Kidney (tissue), 22 donors: ENCODE measurements at places on chromosomes 13 and 19.

DNA sequence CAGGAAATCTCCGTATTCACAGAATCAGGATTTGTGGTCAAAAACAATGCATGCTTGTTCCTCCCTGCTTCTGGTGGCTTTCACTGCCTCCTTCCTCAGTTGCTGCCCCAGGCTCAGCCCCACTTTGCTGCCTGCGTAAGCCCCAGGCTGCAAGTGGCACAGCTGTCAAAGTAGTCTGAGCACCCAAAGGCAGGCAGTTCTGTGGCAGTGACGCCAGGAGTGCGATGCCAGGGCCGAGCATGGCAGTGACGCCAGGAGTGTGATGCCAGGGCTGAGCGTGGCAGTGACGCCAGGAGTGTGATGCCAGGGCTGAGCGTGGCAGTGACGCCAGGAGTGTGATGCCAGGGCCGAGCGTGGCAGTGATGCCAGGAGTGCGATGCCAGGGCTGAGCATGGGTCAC lies 77.3 kb upstream of the GPR183 start:
- DNase-seq: no peak

- peak; percentile 56 for DNase-seq
Measured at GRCh38 chr19:50705422-50706019, 14.1 kb downstream of the SHANK1 start.

DNA sequence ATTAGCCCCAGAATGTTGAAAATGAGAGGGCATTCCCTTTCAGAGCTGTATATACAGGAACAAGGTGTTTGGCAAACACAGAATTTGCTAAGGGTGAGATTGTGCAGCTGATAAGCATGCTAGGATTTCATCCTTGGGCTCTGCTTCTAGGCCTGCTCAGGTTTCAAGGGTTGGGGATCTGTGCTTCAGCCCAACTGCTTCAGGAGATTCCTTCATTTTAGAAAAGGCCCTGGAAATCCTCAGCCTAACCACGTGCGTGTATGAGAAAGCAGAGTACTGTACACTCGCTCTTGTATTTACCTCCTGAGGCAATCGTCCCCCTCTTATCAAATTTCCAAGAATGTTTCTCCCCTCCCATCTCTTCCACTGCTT lies 291.6 kb upstream of the ARGLU1 start:
- peak; percentile 43 for DNase-seq

DNA sequence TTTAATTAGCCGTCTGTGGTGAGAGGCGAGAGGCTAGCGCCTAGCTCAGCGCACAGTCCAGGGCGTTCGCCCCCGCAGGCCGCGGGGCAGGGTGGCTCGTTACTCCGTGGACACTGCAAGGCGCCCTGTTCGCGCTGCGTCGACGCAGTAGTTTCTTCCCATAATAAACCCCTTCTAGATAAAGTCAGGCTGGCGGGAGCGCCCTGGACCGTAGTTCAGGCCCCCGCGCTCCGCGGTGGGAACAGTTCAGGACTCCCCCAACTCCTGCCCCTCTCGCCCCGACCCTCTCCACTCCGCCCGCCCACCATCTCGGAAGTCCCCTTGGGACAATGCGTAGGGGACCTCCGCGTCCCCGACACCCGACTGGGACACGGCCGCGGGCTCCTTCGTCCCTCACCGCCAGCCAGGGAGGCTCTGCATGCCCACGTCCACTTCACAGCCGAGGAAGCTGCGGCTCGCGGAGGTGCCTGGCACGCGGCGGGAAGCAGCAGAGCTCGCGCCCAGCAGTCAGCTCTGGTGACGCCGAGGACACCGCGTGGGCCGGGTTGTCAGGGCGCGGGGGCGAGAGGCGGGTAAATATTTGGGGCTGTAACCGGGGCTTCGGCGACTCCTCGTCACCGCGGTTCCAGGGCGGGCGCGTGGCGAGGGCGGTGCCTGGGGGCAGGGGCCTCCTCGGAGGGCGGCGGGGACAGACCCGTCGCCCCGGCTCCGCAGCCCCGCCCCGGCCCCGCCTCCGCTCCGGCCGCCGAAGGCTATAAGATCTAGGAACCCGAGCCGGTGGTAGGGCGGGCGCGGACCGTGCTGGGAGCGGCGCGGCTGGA lies at the start of gene RGCC:
TSS of gene RGCC (plus strand) at position 783 of the 821 bp plus-strand sequence. CDS start 158 bp downstream, outside the sequence.
- peak; percentile 83 for DNase-seq

DNA sequence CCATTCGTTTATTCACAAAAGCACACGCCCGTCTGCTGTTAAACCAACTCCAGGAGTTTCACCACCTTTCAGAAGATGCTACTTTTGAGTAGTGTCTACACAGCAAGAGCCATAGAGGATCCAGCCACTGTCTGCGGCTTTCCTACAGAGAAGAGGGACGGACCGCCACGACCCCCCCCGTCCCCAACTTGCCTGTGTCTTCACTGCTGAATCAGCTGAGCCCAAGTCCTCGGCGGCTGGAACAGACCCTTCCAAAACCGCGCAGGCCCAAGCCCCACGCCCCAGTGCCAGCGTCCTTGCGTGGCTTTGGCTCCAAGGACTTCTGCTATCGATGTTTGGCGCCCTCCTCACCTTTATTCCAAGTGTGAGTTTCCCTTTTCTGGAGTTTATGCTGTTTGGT lies 65.1 kb downstream of the SPACA7 start:
- no peak for DNase-seq

DNA sequence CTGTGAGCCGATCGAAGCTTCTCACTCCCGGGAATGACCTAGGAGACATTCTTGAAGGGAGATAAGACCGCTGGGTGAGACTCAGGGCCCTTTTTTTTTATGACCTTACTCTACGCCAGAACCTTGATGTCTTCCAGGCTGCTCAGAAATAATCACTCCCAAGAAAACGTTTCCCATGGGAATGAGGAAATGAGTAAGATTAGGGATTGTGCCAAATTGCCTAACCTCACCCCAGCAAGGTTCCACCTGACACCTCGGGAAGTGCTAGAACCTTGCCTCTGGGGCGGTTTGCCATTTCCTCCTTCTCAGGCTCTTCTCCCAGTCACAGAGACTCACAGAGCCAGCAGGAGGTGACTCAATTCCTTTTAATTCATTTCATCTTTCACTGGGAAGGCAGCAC lies 2.3 kb downstream of the SLC46A3 start:
- no peak for DNase-seq

DNA sequence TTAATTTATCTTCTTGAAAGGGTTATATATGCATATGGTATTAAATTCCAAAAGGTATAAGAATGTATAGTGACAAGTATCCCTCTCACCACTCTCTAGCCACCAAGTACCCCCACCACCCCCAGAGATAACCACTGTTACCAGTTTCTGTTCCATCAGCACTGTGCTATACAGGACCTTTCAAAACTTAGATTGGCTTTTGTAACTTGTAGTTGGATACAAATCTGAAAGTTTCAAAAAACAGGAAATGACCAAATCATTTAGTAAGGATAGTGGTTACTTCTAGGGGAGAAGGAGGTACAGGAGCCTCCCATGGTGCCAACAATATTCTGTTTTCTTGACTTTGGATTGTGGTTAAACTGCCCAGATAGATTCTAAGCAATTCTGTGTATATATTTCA lies 56.7 kb downstream of the AKAP11 start:
- no peak for DNase-seq

- DNase-seq: no peak
Measured at GRCh38 chr13:113729187-113730019, 29.6 kb upstream of the TMEM255B start.

- no peak for DNase-seq
Measured at GRCh38 chr13:110037925-110038573, 251.7 kb upstream of the IRS2 start.

GRCh38 chr13:106477303-106477702 lies 58.2 kb downstream of the EFNB2 start:
- DNase-seq: no peak

DNA sequence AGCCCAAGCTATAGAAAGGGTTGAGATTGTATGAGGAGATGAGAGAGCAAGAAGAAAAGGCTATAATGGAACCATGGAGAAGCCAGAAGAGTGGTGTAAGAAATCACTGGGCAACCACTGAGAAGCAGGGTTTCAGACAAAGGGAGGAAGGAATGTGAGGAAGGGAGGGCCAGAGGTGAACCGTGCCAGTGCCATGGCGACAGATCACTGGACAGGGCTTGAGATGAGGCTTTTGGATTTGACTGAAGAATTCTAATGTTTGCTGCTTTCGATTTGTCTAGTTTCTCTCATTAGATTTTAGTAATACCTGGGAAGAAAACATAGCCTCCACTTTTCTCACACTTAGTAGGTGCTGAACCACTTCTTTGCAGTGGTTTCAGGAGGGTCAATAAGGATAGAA lies 6.3 kb upstream of the GPR183 start:
- no peak for DNase-seq

- no peak for DNase-seq
Measured at GRCh38 chr13:109209526-109209925, 576.9 kb downstream of the IRS2 start.

GRCh38 chr13:31227870-31228269 lies 28.1 kb downstream of the B3GLCT start:
- DNase-seq: no peak

- no peak for DNase-seq
Measured at GRCh38 chr13:42474954-42475353, 99.0 kb upstream of the TNFSF11 start.

DNA sequence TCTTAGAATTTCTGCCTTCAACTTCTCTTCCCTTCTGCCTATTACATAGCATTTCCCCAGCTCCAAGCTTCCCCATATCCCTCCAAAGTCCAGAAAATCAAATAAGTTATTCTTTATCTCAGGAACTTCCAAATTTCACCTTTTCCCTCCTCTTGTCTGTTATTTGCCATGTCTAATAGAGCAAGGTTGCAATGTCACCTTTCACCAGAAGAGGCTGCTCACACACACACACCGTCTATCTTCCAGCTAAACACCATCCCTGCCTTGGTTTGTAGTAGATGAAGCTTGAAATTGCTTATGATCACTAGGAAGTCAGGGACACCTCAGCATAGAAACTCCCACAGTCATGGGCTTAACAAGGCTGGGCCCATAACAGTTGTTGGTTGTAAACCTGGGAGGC lies 48.4 kb downstream of the ZNRF4 start:
- no peak for DNase-seq

DNA sequence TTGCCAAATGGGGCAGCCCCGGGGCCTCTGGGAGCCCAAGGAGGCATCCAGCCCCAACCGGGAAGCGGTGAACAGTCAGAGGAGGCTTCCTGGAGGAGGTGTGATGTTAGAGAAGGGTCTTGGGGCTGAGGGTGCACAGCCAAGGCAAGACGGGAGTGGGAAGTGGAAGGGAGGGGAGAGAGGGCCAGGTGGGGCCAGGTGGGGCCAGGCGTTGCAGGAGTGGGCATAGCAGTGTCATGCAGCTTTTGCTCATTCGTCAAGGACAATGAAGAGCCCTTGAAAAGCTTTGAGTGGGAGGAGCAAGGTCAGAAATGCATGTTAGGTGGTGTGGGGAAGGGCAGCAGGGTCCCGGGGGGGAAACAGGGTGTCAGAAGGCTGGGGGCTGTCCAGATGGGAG lies 1.8 kb downstream of the FBN3 start:
- no peak for DNase-seq

- DNase-seq: peak; percentile 91
Measured at GRCh38 chr19:39413272-39413910, 922 bp downstream of the PLEKHG2 start.

DNA sequence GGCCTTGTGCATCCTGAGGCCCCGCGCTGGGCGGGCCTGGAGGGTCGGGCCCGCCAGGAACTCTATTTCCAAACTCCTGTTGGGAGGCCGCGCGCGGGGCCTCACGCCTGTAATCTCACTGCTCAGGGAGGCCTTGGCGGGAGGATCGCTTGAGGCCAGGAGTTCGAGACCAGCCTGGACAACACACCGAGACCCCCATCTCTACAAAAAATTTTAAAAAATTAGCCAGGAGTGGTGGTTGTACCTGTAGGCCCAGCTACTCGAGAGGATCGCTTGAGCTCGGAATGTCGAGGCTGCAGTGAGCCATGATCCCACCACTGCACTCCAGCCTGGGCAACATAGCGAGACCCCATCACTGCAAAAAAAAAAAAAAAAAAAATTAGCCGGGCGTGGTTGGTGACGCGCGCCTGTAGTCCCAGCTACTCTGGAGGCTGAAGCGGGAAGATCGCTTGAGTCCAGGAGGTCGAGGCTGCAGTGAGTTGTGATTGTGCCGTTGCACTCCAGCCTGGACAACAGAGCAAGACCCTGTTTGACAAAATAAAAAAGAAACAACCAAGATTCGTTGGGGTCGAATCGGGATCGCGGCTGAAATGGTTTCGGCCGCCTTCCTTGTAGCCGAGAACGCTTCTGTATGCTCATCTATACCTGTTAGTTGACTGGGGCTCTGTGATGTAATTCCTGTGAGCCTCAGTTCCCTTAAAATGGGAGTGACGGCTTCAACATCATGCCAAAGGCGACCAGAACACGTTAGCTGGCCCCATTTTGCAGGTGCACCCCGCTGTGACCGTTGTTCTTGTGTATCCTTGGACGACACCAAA lies 636 bp downstream of the SF3A2 start:
- no peak for DNase-seq

DNA sequence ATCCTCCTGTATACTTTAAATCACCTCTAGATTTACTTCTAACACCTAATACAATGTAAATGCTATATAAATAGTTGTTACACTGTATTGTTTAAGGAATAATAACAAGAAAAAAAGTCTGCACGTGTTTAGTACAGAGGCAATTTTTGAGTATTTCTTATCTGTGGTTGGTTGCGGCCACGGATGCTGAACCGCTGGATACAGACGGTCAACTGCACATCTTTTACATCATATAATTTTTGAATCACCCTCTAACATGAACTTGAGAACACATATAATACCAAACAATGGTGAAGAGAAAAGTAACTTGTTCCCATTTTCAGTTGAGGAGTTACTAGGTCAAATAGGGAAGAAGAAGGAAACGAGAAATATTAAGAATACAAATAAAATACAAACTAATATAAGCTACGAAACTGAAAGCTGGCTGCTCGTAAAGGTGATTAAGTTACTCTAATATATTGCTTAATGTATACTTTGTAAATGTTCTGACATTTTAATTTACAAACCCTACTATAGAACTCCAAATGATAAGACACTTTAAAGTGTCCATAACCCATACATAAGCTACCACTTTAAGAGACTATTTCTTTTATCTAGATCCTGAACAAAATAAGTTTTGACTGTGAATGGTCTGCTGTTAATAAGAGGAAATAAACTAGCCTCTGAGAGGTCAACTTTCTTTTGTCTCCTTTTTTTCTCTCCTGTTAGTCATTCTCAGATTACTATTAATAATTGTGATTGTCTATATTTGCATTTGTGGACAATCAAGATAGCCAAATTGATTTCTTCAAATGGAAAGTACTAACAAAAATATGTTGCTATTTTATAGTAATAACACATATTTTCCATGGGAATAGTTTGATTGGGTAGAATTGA lies 457.4 kb downstream of the DIAPH3 start:
- no peak for DNase-seq

DNA sequence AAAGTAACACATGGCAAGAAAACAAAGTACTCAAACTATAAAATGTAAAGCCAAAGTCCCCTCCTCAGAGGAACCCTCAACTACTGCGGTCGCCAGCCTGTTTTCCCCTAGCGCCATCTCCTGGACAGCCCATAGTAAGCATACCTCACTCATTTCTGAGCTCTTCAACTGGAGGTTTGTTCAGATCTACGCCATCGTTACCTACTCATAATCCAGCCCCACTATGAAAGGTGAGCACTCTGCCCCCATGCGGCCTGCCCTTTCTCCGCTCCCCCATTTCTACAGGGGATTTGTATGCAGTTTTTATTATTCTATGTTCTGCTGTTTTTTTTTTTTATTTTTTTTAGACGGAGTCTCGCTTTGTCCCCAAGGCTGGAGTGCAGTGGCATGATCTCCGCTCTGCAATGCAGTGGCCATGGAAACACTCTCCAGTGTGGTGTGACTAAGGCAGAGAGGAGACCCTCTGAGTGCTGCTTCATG lies 26.2 kb downstream of the OPA3 start:
- peak; percentile 60 for DNase-seq

GRCh38 chr13:66914155-66914554 lies 316.0 kb downstream of the PCDH9 start:
- no peak for DNase-seq

GRCh38 chr19:15457701-15458484 lies 6.5 kb downstream of the RASAL3 start:
- DNase-seq: no peak
